ENCODE measurements at places on chromosomes 6 and 20.

DNA sequence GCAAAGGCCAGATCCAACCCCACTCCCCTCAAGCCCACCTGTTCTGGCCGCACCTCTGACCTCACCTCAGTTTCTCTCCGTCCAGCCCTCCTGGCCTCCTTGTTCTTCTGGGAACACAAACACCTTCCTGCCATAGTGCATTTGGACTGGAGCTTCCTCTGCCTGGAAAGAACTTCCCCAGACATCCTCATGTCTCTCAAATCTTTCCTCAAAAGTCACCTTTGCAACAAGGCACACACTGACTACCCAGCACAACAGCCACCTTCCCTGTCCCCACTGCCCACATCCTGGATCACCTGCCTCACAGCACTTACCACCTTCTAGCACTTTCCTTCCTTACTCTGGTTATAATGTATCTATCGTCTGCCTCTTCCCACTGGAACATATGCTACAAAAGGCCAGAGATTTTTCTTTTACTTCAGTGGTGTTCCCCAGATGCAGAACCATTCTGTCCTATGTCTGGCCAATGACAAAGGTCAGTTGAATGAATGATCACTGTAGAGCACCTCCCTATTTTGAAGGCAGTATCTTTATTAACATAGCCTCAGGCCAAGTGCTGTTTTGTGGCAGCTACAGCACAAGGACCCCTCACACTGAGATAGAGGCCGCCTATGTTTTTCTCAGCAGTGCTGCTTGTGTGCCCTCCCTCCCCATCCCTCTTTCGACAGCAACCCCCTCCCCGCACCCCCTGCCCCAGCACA lies 4.1 kb downstream of the HLA-B start:
- no peak for DNase-seq

DNA sequence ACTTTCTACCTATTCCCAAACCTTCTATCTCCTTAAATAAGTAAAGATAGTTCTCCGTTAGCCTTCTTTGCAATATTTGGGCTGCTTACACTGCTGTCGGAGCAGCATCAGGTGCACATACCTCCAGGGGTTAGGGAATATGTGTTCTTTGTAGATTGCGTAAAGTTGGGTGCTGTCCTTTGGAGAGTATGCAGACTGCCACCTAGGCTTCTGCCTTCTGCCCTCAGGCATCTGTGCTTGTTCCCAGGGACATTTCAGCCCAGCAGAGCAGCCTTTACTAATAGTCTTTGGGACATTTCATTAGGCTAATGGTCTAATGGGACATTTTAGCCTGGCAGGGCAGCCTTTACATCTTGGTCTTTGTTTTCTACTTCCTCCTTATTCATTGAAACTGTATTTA lies 260.6 kb downstream of the TPBG start:
- DNase-seq, result no peak

- DNase-seq, result peak; percentile 16
Measured at GRCh38 chr6:3088446-3088845, 20.2 kb downstream of the RIPK1 start.

DNA sequence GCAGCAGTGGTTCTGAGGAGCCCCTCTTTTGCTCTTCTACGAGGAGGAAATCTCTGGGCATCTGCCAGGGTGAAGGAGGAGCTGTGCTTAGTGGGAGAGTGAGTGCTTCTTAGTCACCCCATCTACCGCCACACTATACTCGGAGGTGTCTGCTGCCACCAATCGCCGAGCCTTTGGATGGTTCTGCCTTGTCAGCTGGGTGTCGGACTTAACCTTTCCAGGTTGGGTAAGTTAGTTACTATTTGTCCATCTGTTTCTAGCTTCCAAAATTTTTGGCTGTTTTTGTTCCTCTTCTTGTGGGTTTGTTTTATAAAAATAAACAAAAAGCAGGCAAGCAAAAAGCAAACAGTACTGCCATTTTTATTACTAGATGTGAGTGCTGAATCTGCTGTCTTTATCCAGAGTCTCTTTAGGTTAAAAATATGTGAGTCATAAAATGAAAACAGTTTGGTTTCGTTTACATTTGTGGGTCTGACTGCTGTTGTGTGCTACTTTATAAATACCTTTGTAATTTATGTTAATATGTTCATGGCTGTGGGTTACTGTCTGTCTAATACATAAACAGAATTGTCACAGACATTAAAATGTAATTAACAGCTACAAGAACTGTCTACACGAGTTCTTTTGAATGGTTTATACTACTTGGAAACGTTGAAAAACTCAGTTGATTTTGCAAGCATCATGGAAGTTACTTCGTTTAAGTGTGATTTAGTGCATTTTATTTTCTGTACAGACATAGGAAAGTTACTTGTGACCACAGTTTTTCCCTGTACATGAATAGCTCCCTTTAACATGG lies 89.2 kb downstream of the ARID1B start:
- DNase-seq, result peak; percentile 75

DNA sequence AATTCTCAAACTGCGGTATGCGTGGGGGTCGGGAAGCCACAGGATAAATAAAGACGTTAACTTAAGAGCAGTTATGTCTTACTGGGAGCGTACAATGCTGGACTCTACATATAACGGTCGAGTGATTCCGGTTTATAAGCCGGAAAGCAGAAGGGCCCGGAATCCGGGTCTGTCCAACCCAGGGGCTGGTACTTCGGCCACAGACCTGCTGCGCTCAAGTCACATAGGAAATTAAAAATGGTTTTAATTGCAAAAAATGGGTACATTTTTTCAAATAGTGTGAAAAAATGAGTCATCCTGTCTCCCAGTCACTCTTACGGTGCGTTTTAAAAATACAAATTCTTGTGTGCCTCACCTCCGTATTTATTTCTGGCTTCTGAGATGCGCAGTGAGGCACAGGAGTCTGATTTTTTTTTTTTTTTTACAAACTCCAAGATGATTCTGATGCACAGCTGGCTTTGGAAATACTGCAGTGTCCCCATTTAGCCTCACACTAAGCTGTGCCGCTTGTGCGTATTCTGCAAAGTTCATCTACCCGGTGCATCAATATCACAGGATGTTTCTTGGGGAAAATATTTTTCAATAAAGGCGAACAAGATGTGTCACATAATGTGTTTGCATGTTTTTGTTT lies 1.0 kb downstream of the PCIF1 start:
- no peak for DNase-seq

Measured in EH (cell line).